ENCODE measurements at places on chromosomes 7 and 10. TPM values are rescaled to one million over a fixed set of nuclear protein-coding genes. Genes with fewer than 3 reads are reported as not detected.

- no peak for DNase-seq
These were observed 257.0 kb downstream of the CREB5 start for GRCh38 chr7:28669330-28669729.

DNA sequence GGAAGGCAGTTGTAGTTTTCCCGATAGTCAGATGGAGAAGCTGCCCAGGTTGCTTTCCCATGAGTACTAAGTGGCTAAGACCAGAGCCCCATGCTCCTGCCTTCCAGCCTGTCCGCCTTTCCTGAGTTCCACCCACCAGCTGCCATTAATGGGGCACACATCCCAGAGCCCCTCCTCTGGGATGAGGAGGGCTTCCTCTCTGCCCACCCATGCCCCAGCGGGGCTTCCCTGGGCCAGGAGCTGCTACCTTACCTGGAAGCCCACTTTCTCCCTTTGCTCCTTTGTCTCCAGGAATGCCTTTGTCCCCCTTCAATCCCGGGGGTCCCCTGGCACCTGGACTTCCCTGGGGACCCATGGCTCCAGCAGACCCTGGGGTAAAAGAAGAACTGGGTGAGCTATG is 7.8 kb downstream of the SFTPD start:
- no peak for DNase-seq

DNA sequence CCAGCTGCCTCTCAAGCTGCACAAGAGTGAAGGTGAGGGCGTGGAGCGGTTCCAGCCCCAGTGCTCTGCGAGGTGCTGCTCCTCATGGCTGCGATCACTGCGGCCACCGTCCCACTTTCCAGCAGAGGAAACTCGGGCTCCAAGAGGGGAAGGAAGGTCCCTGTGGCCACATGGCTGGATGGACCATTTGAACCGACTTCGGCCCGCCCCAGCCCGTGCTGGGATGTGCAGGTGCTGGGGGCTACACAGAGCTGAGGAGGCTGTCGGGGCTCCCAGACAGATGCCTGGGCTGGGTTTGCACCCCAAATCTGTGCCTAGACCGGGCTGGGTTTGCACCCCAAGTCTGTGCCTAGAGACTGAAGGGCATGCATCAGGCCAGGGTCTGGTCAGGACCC is 186.6 kb downstream of the DNAJB6 start:
- DNase-seq: no peak

DNA sequence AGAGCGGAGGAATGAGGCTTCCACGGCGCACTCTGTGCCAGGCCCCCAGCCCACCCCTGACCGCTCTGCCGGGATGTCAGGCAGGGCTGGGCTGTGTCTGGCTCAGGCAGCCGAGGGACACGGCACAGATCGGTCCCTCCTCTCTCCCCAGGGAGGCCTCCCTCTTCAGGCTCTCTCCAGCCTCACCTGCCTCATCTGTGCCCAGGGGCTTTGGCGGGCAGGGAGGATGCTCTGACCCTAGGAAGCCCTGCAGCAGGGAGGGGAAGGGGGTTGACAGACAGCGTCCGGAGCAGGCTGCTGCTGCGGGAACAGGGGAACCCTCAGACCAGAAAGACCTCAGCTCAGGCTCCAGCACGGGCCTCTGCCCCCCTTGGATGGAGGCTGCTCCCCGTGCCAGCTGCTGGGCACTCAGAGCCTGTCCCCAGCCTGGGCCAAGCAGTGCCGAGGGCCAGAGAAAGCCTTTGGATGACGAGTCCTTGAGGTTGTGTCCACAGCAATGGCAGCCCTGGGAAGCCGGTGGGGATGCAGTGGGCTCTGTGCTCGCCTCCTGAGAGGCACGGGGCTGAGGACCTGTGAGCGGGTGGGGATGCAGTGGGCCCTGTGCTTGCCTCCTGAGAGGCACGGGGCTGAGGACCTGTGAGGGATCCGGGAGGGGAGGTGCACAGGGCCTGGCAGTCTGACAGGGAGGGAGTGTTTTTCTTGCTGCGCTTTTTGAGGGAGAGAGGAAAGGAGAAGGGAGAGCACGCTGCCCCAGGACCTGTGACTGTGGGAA is 66.9 kb downstream of the FOXL3 start:
- DNase-seq: no peak

- no peak for DNase-seq
These were observed 188.0 kb downstream of the KCND2 start for GRCh38 chr7:120460949-120461348.

DNA sequence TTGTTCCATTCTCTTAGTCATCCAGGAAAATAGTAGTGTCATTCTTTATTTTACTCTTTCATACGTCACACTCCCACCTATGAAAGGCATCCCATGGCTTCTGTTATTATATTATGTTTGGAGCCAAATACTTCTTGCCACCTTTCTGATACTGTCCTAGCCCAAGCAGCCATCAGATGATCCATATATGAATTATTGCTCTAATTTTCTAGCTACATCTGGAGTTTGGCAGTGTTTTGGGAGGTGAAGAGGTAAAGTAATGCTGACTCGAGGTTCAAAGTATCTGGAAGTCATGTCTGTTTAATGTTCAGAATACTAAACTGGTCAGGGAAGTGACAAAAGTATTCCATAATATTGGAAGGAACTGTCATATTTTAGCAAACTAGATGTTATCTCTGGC is 362.5 kb downstream of the GPR37 start:
- DNase-seq: no peak

DNA sequence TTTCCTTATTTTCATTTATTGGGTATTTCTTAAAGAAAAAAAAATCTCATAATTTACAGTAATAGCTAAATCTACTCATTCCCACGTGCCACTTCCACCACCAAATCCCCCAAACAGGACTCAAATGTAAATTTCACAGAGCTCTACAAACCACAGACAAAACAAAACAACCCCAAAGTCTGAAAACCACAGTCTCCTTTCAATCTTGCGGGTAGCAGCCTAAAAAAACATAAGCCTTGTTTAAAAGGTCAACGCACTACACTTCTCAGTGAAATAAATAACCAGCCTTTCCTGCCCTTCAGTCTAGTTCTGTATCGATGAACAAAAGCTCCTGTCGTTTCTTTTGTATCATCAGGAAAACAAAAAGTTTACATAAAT is 121.8 kb upstream of the AFAP1L2 start:
- no peak for DNase-seq

- DNase-seq: peak; percentile 65
These were observed 25.8 kb upstream of the SLF2 start for GRCh38 chr10:100886963-100887362.

DNA sequence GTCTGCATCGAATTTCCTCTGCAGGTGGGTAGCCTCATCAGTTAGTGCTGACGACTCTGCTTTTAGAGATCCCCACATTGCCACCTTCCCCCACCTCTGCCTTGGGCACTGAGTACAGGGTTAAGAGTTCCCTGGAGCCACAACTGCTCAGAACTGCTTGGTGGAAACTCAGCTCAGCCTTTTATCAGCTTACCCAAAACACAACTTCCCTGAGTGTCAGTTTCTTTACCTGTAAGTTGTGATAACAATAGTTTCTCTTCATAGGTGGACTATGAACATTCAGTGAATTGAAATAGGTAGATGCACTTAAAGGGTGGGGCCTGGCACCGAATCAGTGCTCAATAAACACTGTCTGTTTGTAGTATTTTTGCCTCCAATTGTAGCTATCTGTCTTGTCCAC is 11.3 kb downstream of the ASB13 start:
- DNase-seq: no peak

GRCh38 chr7:142626420-142627035 is 122.7 kb upstream of the PRSS1 start:
- peak; percentile 46 for DNase-seq

The ANXA8L1 gene
- polyA plus RNA-seq: 1.9 TPM

The GARS1 gene
- 78.9 TPM for polyA plus RNA-seq

The CTAGE15 gene
- 0.97 TPM for polyA plus RNA-seq

The NUTM2A gene
- polyA plus RNA-seq: 4.2 TPM

The SERPINE1 gene
- polyA plus RNA-seq: 6.5 TPM

The FAM25A gene
- not detected for polyA plus RNA-seq
